ENCODE measurements at places on chromosomes 4 and X. TPM values are rescaled to one million over a fixed set of nuclear protein-coding genes. Genes with fewer than 3 reads are reported as not detected.

The GPRIN3 gene
- total RNA-seq: 106 TPM

GRCh38 chr4:54526560-54526959 lies 131.2 kb upstream of the KIT start:
- no peak overlapping the region for H3K4me3 ChIP-seq
- no peaks in the 10 kb centered on the region for H3K36me3 ChIP-seq
- H3K27me3 ChIP-seq: no peaks in the 10 kb centered on the region
- H3K4me1 ChIP-seq: no peaks in the 10 kb centered on the region
- DNase-seq: no peak

DNA sequence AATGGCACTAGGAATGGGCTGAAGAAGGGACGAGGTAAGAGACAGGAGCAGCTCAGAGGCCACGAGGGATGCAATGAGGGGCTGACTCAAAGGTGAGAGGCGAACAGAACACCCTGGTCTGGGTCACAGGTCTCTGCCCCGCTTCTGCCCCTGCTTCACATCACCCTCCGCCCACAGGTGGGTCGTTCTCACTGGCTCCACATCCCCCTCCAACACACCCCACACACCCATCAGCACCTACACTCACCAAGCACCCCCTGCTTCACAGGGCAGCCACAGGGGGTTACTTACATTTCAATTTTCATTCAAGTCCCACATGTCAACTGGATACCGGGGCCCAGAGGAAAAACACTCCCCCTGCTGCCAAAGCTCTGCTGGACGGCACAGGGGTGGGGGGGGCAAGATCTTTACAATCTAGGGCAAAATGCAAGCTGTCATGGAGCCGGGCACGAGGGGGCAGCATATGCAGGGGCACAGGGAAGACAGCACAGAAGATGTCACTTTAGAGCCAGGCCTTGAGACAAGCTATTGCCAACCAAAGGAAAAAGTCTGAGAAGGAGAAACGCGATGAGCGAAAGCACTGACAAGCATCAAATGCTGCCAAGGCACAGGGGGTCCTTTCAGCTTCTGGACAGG lies 94.0 kb downstream of the AFAP1 start:
- no peaks in the 10 kb centered on the region for H3K27me3 ChIP-seq
- H3K36me3 ChIP-seq: peaks cover 7% of the 10 kb centered on the region
- DNase-seq: no peak
- no peak overlapping the region for H3K27ac ChIP-seq

GRCh38 chrX:142156567-142156966 lies 48.5 kb downstream of the MAGEC2 start:
- no peaks in the 10 kb centered on the region for H3K4me1 ChIP-seq
- no peak overlapping the region for H3K27ac ChIP-seq

- H3K27me3 ChIP-seq: no peaks in the 10 kb centered on the region
- H3K27ac ChIP-seq: no peak overlapping the region
- H3K4me1 ChIP-seq: no peaks in the 10 kb centered on the region
- H3K4me3 ChIP-seq: no peak overlapping the region
These were observed 330.8 kb upstream of the DKK2 start for GRCh38 chr4:107366900-107367299.

The HTATSF1 gene
- 63.7 TPM for total RNA-seq

The SUPT20HL2 gene
- total RNA-seq: not detected

- H3K27me3 ChIP-seq: no peaks in the 10 kb centered on the region
- no peaks in the 10 kb centered on the region for H3K36me3 ChIP-seq
- peaks cover 25% of the 10 kb centered on the region for H3K4me1 ChIP-seq
- H3K4me3 ChIP-seq: no peak overlapping the region
These were observed 26.2 kb upstream of the MXD4 start for GRCh38 chr4:2288051-2288541.

- H3K4me1 ChIP-seq: no peaks in the 10 kb centered on the region
These were observed 2.4 kb upstream of the CTAG2 start for GRCh38 chrX:154655786-154656185.

DNA sequence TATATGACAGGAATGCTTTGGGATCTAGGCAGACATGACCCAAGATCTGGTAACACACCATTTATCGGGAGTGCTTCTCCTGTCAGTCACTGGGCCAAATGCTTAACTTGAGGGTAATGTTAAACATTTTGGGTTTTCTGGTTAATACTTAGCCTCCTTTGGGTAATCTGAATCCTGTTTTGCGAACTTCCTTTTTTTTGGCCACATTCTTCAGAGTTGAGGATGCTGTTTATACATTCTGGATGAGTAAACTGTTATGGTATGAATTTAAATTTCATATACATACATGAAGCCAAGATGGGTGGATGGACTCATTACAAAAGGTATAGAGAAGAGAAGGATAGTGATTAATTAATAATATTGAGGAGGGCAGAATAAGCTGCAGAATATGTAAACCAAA lies 36.1 kb downstream of the MID1IP1 start:
- no peak for DNase-seq
- H3K27ac ChIP-seq: no peak overlapping the region
- H3K4me3 ChIP-seq: no peak overlapping the region
- no peaks in the 10 kb centered on the region for H3K36me3 ChIP-seq

- H3K36me3 ChIP-seq: no peaks in the 10 kb centered on the region
- no peaks in the 10 kb centered on the region for H3K4me1 ChIP-seq
- no peak for DNase-seq
- H3K4me3 ChIP-seq: no peak overlapping the region
These were observed 41.6 kb upstream of the EDA2R start for GRCh38 chrX:66680451-66680850.

DNA sequence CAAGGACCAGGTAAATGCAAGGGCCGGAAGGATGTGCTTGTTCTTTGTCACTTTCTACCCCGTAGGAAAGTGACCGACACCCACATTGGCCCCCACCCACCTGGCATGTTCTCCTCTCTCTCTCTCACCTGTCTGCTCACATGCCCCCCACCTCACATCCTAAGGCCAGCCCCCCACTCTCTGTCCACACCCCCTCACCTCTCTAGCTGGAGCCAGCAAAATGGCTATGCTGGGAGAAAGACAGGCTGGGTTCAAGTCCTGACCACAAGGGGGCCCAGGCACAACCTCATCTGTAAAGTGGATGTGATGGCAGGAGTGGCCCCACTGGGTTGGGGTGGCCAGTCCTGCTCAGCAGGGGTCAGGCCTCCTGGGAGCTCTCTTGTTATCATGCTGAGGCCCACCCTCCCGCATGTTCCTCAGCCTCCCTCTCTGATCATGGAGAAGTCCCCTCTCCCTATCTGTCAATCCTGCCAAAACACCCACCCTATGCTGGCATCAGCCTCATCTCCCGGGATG lies 1.7 kb upstream of the PPP2R2C start:
- no peak overlapping the region for H3K27ac ChIP-seq
- no peak overlapping the region for H3K4me3 ChIP-seq
- H3K36me3 ChIP-seq: no peaks in the 10 kb centered on the region
- H3K4me1 ChIP-seq: peaks cover 3% of the 10 kb centered on the region
- peak; percentile 10 for DNase-seq
- H3K27me3 ChIP-seq: peaks cover 47% of the 10 kb centered on the region

DNA sequence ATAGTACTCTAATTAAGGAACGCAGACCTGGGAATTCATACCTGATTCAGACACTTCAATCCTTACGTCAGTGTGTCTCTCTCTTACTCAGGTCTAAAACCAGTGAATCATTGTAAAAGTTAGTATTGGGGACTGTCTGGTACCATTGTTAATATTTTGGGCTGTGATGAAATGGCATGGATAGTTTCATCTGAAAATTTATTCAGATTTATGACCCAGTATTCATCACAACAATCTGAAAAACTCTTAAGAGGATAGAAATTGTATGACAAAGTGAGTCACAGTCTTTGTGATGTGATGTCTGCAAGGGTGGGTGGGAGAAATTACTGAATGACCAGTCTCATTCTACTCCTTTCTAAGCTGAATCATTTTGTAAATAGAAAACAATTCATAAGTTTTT lies 10.3 kb downstream of the FGF2 start:
- no peak for DNase-seq
- H3K4me3 ChIP-seq: no peak overlapping the region
- H3K4me1 ChIP-seq: no peaks in the 10 kb centered on the region
- H3K27me3 ChIP-seq: peaks cover 31% of the 10 kb centered on the region
- H3K36me3 ChIP-seq: no peaks in the 10 kb centered on the region
- no peak overlapping the region for H3K27ac ChIP-seq

DNA sequence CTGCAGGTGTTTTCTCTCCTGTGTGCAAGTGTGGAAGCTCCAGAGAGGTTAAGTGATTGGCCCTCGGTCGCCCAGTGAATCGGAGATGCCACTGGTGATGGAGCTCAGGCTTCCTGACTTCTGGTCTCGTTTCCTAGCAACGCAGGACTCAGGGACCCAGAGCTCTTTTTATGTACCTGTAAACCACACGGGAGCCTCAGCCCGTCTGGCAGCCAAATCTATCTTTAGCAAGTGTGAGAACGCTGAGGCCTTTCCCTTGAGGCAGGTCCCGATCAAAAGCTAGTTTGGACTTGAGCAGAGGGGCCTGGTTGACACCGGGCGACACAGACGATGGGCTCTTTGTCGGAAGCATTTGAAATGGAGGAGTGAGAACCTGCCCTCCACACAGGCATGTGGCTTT lies 116.8 kb downstream of the SORCS2 start:
- H3K27me3 ChIP-seq: peaks cover 2% of the 10 kb centered on the region
- no peaks in the 10 kb centered on the region for H3K4me1 ChIP-seq
- DNase-seq: no peak
- H3K27ac ChIP-seq: no peak overlapping the region
- H3K36me3 ChIP-seq: no peaks in the 10 kb centered on the region

GRCh38 chrX:136694431-136695087 lies 46.6 kb downstream of the CD40LG start:
- no peaks in the 10 kb centered on the region for H3K27me3 ChIP-seq
- peak; percentile 28 for DNase-seq
- H3K4me1 ChIP-seq: peaks cover 82% of the 10 kb centered on the region

The USP17L10 gene
- total RNA-seq: not detected

The FSTL5 gene
- not detected for total RNA-seq

- peaks cover 38% of the 10 kb centered on the region for H3K4me1 ChIP-seq
- no peaks in the 10 kb centered on the region for H3K36me3 ChIP-seq
- DNase-seq: peak; percentile 51
These were observed 509.6 kb upstream of the DIPK2B start for GRCh38 chrX:45710081-45710801.

The ETDA gene
- not detected for total RNA-seq

The TMEM150C gene
- total RNA-seq: not detected

The SULT1E1 gene
- not detected for total RNA-seq

DNA sequence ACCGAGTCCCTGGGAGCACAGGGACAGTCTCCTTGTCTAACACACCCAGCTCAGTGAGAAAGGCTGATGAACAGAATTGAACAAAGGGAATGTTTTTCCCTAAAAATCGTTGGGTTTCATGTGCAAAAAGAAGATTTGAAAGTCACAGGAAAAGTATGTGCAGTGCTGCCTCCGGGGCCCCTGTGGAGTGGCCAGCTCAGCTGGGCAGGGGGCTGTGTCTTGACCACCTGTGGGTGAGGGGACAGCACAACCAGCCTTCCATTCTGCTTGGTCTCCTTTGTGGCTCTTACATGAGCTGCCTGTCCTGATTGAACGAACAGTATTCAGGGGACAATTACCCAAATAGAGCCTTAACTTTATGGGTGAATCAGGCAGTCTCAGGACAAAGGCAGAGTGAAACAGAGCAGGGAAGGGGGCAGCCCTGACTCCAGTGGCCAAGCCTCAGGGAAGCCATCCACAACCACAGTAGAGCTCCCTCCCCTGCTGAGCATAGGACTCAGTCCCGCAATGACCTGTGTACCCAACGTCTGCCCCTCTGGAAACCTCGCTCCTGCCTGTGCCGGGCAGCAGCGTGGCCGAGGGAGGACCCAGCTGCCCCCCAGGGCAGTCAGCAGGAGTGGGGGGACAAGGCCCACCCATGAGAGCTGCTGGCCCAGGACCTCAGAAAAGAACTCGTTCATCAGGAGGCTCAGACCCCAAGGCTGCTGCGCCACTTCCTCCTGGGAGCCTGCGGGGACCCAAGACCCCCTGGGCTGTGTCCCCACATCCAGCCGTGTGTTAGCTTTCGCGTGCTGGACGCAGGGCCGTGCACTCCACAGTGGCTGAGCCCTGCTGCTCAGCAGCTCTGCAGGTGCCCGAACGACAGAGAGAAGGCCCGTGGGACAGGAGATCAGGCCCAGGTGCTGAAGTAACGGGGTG lies 59.6 kb upstream of the MXD4 start:
- H3K36me3 ChIP-seq: peaks cover 4% of the 10 kb centered on the region
- DNase-seq: no peak
- peaks cover 3% of the 10 kb centered on the region for H3K4me1 ChIP-seq
- no peak overlapping the region for H3K27ac ChIP-seq
- H3K27me3 ChIP-seq: no peaks in the 10 kb centered on the region

DNA sequence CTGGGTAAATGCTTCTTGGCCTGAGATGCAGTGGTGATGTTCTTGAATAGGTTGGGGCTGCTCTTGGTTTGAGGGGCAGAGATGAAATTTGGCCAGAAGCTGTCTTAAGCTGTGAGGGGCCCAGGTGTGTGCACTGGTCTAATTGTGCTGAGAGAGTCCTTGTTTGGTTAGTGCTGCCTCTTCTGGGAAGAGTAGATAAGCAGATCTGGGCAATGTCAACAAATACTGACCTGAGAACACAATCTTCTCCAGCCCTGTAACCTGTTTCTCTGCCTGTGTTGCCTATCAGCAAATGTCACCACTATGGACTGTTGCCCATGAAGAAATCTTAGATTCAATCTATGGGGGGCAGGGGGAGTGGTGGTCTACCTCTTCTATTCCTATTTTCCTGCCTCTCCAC lies 17.2 kb upstream of the USP27X start:
- no peak for DNase-seq
- no peaks in the 10 kb centered on the region for H3K4me1 ChIP-seq
- H3K36me3 ChIP-seq: no peaks in the 10 kb centered on the region
- no peak overlapping the region for H3K27ac ChIP-seq

- H3K27me3 ChIP-seq: no peaks in the 10 kb centered on the region
- no peak overlapping the region for H3K4me3 ChIP-seq
- no peak overlapping the region for H3K27ac ChIP-seq
- no peaks in the 10 kb centered on the region for H3K36me3 ChIP-seq
These were observed 22.6 kb downstream of the NLGN3 start for GRCh38 chrX:71167031-71167781.

- no peak overlapping the region for H3K4me3 ChIP-seq
- H3K4me1 ChIP-seq: peaks cover 17% of the 10 kb centered on the region
- no peak overlapping the region for H3K27ac ChIP-seq
- H3K27me3 ChIP-seq: peaks cover 3% of the 10 kb centered on the region
These were observed 34.0 kb upstream of the CYBB start for GRCh38 chrX:37745835-37746217.

- H3K27me3 ChIP-seq: no peaks in the 10 kb centered on the region
- DNase-seq: no peak
- no peaks in the 10 kb centered on the region for H3K4me1 ChIP-seq
- H3K27ac ChIP-seq: no peak overlapping the region
- H3K4me3 ChIP-seq: no peak overlapping the region
These were observed 301.8 kb downstream of the STPG2 start for GRCh38 chr4:97841512-97841911.

The LEF1 gene
- 68.2 TPM for total RNA-seq

The EDA gene
- total RNA-seq: 5.4 TPM

GRCh38 chrX:42577936-42578470 lies 200.0 kb downstream of the PPP1R2C start:
- H3K4me1 ChIP-seq: peaks cover 7% of the 10 kb centered on the region
- no peak overlapping the region for H3K4me3 ChIP-seq
- H3K27me3 ChIP-seq: no peaks in the 10 kb centered on the region
- no peak for DNase-seq
- no peaks in the 10 kb centered on the region for H3K36me3 ChIP-seq

The IL9R gene
- 67.2 TPM for total RNA-seq
